Stimulated activated CD8-positive, alpha-beta memory T cell treated with anti-CD3 and anti-CD28 coated beads, Interleukin-4, amount 100 ng/mL, for 1 hour (primary cell): ENCODE measurements at places on chromosomes 2 and 18.

DNA sequence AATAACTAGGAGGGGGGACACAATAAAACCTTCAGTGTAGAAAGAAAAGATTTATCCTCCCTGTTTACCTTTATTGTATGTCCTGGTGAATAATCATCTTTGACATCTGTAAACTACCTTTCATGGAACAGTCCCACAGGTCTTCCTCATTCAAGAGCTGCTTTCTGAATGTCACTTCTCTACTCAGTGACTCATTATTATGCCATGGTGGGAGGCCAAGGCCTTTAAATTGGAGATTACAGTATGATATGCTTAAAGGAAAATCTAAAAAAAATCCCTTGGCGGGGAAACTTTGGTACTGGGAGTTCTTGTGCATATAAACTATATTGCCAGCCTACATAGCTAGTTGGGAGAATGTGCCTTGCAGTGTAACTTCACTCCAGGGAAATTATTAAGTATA, 713.0 kb downstream of the TDRD15 start:
- no peak for DNase-seq

DNA sequence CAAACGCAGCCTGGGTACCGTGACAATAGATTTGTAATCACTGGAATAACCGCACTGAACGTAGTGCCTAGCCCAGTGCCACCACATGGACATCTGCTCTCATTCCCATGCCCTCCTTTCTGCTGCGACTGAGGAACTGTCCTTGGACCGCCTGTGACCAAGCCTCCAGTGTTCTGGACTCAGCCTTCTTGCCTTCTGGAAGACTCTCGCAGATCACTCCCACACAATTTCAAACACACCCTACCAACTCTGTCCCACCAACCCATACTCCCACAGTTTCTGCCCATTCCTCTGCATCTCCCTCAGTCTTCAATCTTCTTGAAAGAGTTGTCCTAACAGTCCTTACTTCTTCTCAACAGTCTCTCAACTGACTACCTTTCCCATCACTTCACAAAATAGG, 2.1 kb downstream of the RNF149 start:
- no peak for DNase-seq

DNA sequence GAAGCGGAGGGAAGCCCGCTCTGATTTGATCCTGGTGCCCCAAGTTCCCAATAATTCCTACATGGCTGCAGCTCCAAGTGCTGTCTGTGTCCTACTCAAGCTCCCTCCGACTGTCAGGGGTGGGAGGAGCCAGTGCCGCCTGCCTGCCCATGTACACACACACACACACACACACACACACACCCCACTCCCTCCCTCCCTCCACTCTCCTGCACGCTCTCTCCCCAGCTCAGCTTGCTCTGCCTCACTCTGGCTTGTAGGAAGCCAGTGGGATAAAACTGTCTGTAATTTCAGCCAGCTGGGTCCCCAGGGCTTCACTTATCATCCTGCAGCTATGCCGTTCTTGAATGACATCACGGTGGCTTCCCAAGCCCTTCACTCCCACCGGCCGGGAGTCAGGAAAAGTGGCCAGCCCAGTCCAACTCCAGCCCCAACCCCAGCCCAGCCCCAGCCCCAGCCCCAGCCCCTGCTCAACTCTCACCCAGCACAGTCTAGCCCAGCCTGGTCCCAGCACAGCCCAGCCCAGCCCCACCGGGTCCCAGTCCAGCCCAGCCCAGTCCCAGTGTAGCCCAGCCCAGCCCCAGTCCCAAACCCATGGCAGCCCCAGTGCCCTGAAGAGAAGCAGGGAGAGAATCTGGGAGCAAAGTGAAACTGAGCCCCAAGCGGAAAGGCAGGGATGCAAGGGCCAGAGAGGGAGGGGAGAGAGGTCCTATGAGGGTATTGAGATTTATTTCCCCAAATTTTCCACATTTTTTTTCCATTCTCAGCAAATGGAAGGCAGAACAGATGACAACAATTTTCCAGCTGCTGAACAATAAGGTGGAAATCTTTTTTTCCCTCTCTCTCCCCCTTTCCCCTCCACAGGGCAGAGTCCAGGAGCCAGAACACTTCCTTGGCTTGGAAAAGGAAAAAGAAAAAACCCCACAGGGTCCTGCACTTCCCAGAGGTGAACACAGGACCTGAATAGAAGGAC, 144.0 kb downstream of the TNS1 start:
- DNase-seq, result no peak

GRCh38 chr2:58918141-58918540, 677.0 kb upstream of the FANCL start:
- DNase-seq, result no peak

GRCh38 chr2:240840435-240841060, 20.5 kb upstream of the KIF1A start:
- no peak for DNase-seq

DNA sequence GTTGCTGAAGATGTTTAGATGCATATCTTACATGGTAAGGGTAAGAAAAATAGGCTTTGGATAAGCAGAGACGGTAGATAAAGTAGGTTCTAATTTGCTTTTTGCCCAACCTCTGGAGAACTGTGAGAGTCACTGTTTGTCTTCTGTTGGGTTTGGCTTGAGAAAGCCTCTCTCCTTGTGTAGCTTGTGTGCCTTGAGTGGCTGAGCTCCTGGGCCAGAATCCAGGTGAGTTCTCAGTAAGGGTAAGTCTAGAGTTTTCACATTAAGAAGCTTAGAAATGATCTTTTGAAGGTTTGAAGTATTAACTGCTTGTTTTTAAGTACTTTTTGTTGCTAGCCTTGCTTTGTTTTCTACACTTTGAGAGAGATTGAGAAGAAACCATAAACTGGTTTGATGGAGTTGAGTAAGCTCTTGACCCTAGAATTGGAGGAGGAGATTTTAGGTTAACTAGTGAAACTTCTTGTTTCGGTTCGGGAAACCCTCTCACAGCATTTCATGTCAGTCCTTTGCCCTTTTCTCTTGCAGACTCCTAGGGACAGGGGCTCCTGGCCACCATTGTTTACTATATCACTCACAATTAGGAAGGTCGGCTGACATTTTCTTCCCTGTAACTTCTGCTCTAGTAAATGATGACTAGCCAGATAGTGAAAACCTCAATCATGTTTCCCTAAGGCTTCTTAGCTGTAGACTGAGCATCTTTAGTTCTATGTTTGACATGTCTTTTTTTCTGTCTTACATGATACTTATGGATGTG, 26.0 kb downstream of the MAP4K4 start:
- no peak for DNase-seq
